Neural progenitor cell (in vitro differentiated cells): ENCODE measurements at places on chromosomes 5 and 9.
A peak's percentile ranks its signal among the peaks of the same experiment; 100 is the strongest.

DNA sequence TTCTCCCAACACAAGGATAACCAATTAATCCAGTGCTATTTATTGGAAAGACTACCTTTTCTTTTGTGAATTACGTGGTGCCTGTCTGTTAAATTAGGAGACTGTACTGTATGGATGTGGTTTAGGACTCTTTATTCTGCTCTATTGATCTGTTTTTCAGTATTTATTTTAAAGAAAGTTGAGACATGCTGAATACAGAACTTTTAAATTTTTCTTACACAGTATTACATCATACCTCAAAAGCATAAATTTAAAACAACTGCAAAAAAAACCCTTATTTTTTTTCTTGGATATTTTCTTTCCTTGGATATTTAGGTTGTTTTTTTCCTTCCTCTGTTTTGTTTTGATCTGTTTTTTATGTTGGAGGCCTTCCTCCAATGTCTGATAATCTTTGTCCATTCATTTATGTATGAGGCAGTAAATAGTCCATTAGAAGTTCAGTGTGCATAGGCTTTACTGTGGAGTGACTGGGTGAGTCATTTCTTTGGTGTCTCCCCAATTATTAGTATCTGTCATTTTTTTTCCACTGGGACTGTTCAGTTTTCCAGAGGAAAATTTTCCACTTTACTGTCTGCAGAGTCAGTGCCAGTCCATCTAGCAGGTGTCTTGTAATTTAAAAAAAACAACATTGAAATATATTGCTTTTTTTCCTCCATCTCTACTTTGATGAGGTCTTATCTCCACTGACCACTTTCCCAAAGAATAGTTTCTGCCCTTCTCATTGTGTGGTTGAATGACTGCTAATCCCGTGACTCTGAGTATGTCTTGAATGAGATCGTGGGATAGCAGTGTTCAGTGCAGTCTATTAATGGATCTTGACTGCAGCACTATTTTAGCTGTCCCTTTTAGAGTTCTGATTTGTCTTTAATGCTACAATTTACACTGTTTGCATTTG is 15.2 kb downstream of the CYSTM1 start:
- H3K36me3 ChIP-seq, result no peaks in the 10 kb centered on the region
- DNase-seq, result peak; percentile 61
- H3K4me1 ChIP-seq, result peaks cover 21% of the 10 kb centered on the region
- H3K27me3 ChIP-seq, result no peaks in the 10 kb centered on the region
- H3K27ac ChIP-seq, result no peak overlapping the region
- peak overlapping the region; percentile 5 for H3K4me3 ChIP-seq

- peaks cover 52% of the 10 kb centered on the region for H3K4me1 ChIP-seq
- no peak overlapping the region for H3K27ac ChIP-seq
- no peaks in the 10 kb centered on the region for H3K36me3 ChIP-seq
- no peak overlapping the region for H3K4me3 ChIP-seq
Measured at GRCh38 chr5:150142959-150143349, 12.7 kb downstream of the PDGFRB start.

- H3K27me3 ChIP-seq, result no peaks in the 10 kb centered on the region
- H3K36me3 ChIP-seq, result peaks cover 29% of the 10 kb centered on the region
- H3K4me1 ChIP-seq, result no peaks in the 10 kb centered on the region
- H3K27ac ChIP-seq, result no peak overlapping the region
- H3K4me3 ChIP-seq, result no peak overlapping the region
Measured at GRCh38 chr5:43137326-43137725, 16.6 kb downstream of the ZNF131 start.

DNA sequence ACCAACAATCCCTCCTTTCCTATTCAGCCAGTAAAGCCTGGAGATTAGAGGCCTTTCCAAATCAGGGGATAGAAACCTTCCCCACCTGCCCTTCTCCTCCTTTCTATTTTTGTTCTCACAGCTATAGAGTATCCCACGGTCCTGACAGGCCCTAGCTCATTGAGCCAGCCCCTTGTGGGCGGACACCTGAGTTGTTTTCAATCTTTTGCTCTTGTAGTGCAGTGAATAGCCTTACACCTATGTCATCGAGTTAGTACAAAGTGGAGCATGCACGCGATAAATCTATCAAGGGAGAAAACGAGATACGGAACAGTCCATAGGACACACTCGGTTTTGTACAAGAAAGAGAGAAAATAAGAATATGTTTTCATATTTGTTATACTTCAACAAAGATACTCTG is 77.2 kb downstream of the TSPAN17 start:
- no peaks in the 10 kb centered on the region for H3K36me3 ChIP-seq
- H3K27ac ChIP-seq, result no peak overlapping the region
- H3K4me3 ChIP-seq, result no peak overlapping the region
- H3K27me3 ChIP-seq, result no peaks in the 10 kb centered on the region
- peaks cover 46% of the 10 kb centered on the region for H3K4me1 ChIP-seq

DNA sequence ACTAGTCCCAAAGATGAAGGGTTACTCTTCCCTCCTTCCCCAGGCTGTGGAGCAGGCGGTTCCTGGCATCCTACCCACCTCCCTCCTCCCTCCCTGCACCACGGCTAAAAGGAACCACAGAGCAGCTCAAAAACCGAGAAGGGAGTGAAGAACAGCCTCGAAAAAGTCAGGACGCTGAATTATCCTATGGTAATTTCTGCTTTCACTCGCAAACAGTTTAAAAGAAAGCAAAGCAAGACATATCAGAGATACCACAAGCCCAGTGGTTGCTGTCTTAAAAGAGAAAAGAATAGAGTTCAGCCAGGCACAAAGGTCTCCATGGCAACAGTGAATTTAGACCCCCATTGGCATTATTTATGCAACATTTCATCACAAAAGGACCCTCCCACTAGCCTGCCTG is 315.4 kb downstream of the CTNND2 start:
- peaks cover 26% of the 10 kb centered on the region for H3K4me1 ChIP-seq
- peak overlapping the region; percentile 41 for H3K4me3 ChIP-seq
- no peaks in the 10 kb centered on the region for H3K36me3 ChIP-seq
- no peaks in the 10 kb centered on the region for H3K27me3 ChIP-seq
